ENCODE measurements at places on chromosomes 11 and 22. TPM values are rescaled to one million over a fixed set of nuclear protein-coding genes. Genes with fewer than 3 reads are reported as not detected.

HEPACAM gene
- not detected for total RNA-seq

NUP50 gene
- 26.2 TPM for total RNA-seq

GTSE1 gene
- total RNA-seq: 29.8 TPM

SLC1A2 gene
- total RNA-seq: 0.06 TPM

HNRNPUL2 gene
- 44.0 TPM for total RNA-seq

PLAAT2 gene
- 0.60 TPM for total RNA-seq

MYO7A gene
- total RNA-seq: 1.2 TPM

OR52I1 gene
- total RNA-seq: not detected

ALX4 gene
- 5.7 TPM for total RNA-seq

Measured in A549 treated with CORT108297 at 1 μM for 4 hours (cell line).